ENCODE measurements at places on chromosomes 1 and 21.

DNA sequence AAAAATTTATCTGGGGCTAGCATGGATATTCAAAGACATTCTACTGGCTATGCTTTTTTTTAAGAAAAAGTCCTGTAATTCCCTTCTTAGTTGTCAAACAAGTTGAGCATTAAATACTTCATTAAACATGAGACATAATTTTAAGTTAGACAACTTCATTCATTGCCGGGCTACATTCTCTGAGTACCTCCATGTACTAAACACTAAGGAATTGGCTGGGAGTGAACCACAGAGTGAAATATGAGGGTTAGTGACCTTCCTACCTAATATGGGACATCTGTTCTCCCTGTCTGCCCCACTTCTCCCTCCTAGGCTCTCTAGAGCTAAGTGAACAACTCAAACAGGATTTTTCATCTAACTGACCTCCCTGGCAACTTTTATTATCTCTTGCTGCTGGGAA is 370.4 kb downstream of the VAV3 start:
- no peak for DNase-seq

GRCh38 chr1:43976890-43977289 is 2.1 kb upstream of the B4GALT2 start:
- DNase-seq = no peak

DNA sequence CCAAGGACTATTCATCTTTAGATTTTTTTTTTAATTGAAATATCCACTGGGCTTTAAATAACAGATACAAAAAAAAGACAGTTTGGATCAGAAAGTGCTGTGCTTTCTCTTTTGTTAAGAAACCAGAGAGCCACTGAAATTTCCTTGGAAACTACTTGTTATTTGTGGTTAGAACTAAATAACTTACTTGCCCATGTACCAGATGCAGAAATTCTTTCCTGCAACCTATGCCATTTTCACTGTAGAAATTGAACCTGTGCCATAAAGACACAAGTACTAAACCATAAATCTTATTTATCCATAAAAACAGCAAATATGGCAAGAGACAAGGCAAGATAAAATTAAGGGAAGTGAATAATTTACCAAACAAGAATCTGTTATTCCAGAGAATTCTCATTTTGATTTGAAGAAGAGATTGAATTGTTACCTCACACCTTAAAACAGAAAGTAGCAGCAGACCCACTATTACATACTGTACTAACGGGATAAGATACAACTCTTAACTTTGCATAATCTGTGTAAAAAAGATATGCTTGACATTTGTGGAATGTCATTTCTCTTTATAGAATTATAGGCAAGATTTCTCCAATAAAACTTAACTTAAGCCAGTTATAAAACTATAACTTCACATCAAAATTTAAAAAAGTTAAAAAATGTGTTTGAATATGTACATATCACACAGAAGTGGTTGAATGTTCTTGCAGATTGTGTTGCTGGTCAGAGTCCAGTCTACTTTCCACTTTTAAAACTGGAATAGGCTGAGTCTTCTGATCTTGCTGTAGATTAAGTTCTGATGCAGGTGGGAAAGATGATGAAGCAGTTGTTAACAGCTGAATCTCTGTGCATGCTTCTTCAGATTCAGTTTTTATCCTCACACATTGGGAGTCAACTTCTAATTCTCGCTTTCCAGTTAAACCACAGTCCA is 6.3 kb upstream of the PHTF1 start:
- DNase-seq = no peak

DNA sequence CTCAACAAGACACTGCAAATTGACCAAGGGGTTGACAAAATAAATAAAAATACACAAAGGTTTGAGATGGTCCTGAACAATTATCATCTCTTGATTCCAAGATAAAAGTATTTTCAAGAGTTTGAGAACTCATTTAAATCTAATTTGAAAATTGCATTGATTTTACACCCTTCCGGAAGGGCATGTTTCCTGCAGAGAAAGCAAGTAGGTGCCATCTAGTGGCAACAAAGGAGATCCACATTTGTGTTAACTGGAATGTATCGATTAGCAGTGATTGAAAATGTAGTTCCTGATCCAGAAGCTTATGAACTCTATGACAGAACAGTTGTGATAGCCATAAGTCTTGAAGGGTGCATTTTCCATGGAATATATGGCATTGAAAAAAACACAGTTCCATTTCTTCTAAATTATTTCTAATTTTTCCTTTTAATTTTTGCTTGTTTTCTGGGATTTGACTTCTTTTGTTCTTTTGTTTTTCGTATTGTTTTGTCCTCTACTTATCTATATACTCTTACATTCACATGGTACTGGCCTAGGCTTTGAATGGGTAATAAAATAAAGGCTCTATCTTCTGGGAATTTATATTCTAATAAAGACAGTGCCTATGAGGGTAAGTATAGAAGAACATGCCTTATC is 143.7 kb downstream of the DNM3 start:
- no peak for DNase-seq

DNA sequence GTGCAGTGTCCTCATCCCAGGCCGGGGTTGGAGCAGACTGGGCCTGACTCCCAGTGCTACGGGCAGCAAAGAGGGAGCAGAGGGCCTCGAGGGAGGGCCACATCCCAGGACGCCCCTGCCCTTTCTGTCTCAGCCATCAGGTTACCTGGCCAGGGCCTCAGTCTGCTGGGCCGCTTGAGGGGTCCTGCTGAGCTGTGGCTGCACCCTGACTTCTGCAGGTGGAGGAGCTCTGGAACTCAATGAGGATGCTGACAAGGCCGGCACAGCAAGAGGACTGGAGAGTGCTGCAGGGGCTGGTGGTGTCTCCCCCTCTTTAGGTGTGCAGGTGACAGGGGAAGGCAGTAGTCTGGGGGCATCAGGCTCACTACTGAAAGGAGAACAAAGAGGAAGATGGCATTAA is 3.3 kb downstream of the ZNF692 start:
- DNase-seq = no peak

DNA sequence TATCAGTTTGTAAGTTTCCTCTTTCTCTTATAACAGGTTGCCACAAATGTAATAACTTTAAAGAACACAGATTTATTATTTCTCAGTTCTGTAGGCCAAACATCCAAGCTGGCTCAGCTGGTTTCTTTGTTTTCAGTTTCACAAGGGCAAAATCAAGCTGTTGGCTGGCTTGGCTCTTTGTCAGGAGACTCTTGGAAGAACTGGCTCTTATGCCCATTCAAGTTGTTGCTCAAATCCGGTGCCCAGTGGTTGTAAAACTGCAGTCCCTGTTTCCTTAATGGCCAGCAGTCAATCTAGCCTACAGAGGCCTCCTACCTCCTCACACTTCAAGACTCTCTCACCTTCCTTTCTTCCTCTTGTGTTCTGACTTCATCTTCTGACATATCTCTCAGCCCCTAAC is 1171.0 kb downstream of the MRPL39 start:
- DNase-seq = no peak

DNA sequence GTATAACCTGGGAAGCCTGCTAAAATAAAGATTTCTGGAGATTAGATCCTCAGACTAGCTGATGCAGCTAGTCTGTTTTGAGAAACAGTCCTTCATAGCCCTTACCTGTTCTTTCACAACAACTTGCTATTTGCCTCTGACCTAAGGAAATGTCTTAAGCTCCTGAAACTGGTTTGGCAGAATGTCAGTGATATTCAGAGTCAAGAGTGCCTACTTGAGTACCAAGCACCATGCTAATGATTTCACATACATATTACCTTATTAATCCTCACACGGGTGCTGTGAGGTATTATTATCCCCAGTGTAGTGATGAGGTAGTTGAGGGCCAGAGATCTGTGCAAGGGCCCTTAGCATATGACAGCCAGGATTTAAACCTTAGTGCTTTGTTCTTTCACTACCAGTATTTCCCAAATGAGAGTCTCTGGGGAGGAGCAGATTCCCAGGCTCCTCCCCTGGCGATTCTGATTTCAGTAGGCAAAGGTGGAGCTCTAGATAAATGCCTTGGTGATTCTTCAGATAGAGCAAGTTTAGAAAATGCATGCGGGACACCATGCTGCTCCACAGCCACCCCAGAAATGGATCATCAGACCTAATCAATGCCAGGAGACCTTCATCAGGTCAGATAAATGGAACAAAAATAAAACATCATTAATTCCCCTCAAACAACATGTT is 47.4 kb upstream of the WNT2B start:
- DNase-seq = no peak

- no peak for DNase-seq
Observed at GRCh38 chr1:210233216-210233494, 559 bp downstream of the SERTAD4 start.

GRCh38 chr1:49841767-49842166 is 182.0 kb downstream of the AGBL4 start:
- no peak for DNase-seq

DNA sequence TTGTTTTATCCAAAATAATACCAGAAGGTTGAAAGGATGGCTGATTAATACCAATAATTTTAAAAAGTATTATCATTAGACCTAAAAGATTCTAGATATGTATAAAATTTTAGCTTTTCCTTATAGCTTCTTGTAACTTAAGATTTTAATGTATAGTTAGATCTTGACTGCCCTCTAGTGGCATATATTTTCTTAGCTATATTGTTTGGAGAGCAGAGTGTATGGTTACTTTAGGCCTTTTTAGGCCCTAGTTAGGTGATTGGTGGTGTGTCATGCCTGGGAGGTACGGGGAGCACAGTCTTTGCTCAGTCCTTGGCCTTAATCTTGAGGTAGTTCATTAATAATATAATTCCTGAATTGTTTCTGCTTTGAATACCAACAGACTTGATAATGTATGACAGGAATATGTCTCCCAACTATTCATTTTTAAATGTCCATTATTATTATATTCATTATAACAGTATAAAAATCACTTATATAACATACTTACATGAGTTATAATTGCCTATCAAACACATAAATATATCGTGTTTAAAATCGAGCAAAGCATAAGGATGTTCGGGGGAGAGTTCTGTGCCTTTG is 328.4 kb downstream of the ZP4 start:
- no peak for DNase-seq

DNA sequence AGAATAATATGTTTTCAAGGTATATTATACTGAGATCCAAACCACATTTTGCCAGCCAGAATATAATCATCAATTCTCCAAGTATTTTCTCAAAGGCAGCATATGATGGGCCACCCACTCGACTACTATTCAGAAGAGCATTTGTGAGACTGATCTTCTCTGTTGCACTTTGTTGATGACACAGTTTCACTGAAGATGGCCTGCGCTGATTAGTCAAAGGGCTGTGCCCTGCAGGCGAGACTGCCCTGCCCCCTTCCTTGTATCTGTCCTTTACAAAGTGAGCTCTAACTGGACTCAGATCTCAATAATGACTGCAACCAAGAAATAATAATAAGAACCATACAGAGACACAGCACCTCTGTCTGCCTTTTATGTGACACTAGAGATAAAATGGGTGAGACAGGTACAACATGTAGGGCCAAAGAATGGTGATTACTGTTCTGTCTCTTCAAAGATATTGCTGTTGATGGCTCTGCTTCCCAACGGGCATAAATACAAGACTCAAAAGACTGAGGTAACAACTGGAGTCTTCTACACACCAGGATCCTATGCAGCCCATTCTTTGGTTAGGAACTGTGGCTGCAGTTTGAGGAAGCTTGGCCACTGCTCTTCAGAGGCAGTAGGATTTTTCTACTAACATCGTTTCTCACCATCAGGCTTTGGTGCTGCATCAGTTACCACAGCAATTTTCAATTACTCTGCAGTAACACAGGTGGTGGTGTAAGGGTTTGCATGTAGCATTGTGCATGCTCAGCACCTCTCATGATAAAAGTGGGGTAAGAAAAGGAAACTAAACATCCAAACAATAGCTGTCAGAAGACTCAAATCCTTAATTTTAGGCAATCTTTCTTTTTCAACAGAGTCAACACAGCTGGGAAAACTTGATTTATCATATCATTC is 481.1 kb downstream of the PTBP2 start:
- DNase-seq = no peak

- no peak for DNase-seq
Observed at GRCh38 chr1:228311091-228311490, 95.5 kb downstream of the TRIM11 start.

- no peak for DNase-seq
Observed at GRCh38 chr1:2351723-2352122, 39.6 kb downstream of the MORN1 start.

- no peak for DNase-seq
Observed at GRCh38 chr21:40271164-40271563, 403.9 kb downstream of the PCP4 start.

- no peak for DNase-seq
Observed at GRCh38 chr1:56188221-56188620, 391.1 kb downstream of the PLPP3 start.
